ENCODE measurements at places on chromosomes 11 and 22.
A peak's percentile ranks its signal among the peaks of the same experiment; 100 is the strongest.

GRCh38 chr11:35344681-35345574 is 74.4 kb downstream of the SLC1A2 start:
- DNase-seq, result no peak

- peak; percentile 53 for DNase-seq
Observed at GRCh38 chr22:46641811-46642266, 21.7 kb downstream of the GRAMD4 start.

DNA sequence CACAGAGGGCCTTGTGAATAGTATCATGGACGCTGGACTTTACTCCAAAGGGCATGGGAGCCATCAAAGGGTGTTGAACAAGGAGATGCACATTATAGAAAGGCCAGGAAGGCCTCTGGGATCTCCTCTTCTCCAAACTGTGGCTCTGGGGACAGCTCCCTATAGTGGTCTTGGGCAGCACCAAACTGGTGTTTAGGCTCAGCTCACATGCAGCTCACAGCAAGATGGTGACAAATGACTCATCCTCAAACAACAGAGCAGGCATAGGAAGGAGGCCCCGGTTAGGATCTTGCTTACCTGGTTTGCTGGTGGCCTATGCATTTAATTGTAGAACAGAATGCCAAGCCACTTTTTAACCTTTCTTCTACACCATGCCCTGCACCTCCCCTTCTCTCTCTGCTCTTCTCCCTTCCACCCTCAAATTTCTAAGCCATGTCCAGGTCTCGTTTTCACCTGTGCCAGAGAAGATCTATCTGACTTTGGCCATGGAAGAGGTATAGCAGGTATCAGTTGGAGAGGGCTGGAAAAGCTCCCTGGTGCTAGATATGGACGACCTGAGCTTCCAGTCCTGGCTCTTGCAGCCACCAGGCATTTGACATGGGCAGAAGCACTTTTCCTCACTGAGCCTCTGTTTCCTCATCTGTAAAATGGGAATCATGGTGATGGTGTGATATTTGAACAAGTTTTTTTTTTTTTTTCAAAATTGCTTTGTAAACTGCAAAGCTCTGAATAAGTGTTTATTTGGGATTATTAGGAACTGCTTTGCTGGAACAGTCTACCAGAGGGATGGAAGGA is 14.4 kb upstream of the EHF start:
- no peak for DNase-seq

- DNase-seq, result no peak
Observed at GRCh38 chr11:91209306-91209705, 986.5 kb upstream of the CHORDC1 start.

DNA sequence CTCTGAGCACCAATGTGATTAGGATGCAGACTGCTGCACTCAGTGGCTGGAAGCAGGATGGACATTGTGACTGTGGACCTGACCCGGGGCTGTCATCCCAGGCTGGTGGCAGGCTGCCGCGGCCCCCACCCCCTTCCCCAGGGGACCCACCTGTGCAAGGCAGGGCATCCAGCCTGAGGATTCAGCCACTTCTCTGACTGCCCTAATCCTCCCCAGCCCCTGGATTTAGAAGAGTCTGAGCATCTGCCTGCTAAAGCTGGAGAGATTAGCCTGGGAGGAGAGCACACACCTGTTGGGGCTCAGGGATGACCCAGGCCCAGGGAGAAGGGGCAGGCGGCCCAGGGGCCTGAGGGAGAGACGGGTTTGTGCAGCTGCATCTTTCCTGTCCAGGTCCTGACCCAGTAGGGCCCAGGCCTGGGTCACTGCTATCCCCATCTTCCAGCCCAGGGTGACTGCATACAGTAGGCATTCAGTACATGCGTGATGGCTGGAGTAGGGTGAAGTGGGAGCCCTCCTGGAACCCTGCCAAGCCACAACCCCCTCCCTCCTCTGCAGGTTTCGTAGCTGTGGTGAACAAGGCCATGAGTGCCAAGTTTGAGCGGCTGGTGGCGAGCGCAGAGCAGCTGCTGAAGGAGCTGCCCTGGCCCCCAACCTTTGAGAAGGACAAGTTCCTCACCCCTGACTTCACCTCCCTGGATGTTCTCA is 12.1 kb downstream of the DPP3 start:
- DNase-seq, result no peak

DNA sequence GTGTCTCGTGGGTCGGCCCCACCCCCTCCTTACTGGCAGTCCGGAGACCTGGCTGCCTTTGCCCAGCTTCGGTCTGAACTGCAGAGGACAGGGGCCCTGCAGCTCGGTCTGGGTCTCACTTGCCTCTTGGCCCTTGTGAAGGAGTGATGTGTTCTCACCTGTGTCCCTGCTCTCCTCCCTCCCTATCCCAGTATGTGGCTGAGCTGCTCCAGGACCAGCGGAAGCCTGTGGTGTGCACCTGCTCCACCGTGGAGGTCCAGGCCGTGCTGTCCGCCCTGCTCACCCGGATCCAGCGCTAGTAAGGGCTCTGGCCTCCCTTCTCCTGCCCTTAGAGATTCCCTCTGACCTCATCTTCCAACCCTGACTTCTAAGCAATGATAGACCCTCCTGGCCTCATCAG is 35.7 kb upstream of the RAB1B start:
- no peak for DNase-seq

- DNase-seq, result peak; percentile 60
Observed at GRCh38 chr11:35116762-35117640, 22.0 kb upstream of the CD44 start.

- DNase-seq, result peak; percentile 5
Observed at GRCh38 chr11:31069447-31070205, 299.9 kb downstream of the DCDC1 start.

DNA sequence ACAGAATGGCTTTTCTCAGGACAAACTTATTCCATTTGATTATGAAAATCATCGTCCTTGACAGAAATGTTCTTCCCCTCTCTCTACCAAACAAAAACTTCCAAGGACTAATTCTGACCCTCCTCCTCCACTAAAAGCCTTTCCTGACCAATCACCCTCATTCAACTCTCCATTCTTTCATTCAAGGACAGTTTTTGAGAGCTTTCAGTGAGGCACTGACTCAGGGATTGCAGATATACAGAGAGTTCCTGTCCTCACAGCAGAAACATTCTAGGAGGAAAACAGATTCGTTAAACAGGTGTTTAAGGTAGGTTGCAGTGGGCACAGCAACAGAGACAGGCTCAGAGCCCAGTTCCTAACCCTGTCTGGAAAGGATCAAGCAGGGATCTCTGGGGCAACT is 41.5 kb downstream of the OR4D9 start:
- DNase-seq, result no peak

GRCh38 chr11:132674151-132674550 is 858.1 kb downstream of the OPCML start:
- DNase-seq, result no peak

GRCh38 chr11:73330569-73331093 is 22.6 kb downstream of the ARHGEF17 start:
- DNase-seq, result no peak

- no peak for DNase-seq
Observed at GRCh38 chr11:8268530-8269400, 5.1 kb upstream of the LMO1 start.

DNA sequence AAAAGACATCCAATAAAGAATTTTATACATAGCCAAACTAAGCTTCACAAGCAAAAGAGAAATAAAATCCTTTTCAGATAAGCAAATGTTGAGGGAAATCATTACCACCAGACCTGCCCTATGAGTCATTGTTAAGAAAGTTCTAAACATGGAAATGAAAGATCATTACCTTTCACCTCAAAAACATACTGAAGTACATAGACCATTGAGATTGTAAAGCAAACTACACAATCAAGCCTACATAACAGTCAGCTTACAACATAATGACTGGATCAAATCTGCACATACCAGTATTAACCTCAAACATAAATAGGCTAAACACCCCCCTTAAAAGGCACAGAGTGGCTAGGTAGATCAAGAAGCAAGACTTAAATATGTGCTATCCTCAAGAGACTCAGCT is 501.0 kb upstream of the LUZP2 start:
- no peak for DNase-seq

DNA sequence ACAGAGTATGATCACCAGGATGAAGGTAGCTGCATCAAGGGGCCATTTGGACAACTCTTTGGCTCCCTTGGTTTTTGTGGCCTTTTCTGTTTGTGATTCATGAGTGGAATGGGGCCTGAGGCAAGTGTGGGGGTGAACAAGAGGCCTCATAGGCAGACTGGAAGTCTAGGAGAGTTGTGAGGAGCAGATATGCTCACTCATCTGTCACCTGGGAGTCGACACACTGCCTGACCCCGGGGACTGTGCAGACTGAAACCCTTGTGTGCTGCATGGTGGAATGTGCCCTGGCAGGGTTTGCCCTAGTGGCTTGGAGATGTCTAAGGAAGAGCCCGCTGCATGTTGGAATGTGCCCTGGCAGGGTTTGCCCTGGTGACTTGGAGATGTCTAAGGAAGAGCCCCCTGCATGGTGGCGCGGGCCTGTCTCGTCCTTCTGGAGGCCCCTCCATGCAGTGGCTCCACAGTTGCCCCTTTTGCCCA is 60.0 kb downstream of the MED15 start:
- DNase-seq, result peak; percentile 78

- DNase-seq, result peak; percentile 10
Observed at GRCh38 chr11:26626346-26626745, 54.3 kb upstream of the MUC15 start.

- no peak for DNase-seq
Observed at GRCh38 chr22:40403651-40404050, 33.3 kb downstream of the SGSM3 start.

- no peak for DNase-seq
Observed at GRCh38 chr11:46267930-46268329, 9.5 kb upstream of the CREB3L1 start.

- peak; percentile 83 for DNase-seq
Observed at GRCh38 chr11:46247090-46247489, 30.4 kb upstream of the CREB3L1 start.

- no peak for DNase-seq
Observed at GRCh38 chr11:67057205-67057672, 592 bp downstream of the RHOD start.

DNA sequence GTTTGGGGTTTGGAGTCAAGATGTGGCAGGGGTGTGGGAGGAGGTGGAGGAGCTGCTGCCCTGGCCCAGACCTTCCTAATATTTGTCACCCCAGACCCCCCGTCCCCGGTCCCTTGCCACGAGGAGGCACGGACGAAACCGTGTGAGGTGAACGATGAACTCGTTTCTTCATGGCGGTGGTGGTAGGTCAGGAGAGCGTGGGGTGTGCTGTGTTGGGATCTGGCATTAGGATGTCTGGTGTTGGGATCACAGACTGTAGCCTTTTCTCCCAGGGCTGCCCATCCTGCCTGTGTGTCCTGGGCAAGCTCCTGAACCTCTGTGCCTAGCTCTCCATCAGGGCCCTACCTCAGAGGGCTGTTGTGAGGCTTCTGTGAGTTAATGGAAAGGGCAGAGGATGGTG is 8.4 kb downstream of the MAPK8IP2 start:
- DNase-seq, result no peak

DNA sequence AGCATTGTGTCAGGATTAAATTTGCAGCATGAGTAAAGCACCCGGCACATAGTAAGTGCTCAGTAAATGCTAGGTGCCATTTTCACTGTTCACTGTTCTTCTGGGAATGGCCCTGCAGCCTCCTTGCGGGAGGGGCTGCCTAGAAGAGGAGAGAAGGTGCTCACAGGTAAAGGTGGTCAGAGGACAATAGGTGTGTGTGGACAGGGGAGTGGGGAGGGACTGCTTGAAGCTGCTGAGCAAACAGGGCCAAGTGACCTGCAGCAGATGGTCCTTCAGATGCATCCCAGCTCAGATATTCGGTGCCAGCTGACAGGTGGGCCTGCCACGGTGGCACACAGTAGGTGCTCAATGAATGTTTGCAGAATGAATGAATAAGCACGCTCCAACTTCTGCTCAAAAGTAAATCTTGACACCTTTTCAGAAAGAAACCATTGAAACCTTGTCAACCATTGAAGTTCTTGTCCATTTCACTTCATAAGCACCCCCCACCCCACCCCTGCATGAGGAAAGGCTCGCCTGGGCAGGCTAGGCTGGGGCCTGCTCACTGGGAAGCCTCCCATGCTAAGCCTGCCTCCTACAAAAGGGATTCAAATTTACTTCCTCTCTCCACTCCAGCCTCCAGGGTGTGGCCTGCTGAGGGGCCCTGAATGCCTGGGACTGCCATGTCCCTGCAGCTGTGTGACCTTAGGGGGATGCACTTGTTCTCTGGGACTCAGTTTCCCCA is 1.6 kb downstream of the KIAA0930 start:
- no peak for DNase-seq

DNA sequence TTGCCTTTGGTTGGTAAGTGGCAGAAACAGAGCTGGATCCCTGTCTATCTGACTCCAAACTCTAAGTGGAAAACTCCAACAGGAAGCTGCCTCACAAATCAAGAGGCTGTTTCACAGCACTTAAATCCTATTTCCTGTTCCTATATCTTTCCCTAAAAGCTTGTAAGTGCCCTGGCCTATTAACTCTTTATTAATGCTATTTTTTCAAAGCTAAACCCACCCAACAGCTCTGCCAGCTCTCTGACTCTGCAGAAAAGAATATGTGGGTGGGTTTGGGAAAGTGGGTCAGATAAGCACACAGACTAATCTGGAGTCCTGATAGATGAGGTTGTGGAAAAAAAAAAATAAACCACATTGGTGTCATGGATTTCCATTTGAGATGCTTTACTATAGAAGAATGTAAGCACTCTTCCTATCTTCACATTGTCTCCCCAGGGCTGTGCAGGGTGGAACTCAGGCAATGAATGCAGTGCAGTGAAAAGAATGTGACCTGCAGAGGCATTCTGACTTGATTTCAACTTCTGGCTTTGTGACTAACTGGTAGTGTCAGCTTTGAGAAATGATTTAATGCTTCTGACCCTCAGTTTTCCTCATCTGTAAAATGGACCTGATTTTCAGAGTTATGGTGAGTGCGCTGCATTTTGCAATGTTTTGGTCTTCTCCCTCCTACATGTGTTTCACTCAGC is 125.6 kb downstream of the AASDHPPT start:
- DNase-seq, result no peak

GRCh38 chr22:29205594-29206371 is at the start of gene EMID1:
Gene EMID1 (plus strand): TSS chr22:29205896. CDS start chr22:29206039, 143 bp downstream.
- no peak for DNase-seq

DNA sequence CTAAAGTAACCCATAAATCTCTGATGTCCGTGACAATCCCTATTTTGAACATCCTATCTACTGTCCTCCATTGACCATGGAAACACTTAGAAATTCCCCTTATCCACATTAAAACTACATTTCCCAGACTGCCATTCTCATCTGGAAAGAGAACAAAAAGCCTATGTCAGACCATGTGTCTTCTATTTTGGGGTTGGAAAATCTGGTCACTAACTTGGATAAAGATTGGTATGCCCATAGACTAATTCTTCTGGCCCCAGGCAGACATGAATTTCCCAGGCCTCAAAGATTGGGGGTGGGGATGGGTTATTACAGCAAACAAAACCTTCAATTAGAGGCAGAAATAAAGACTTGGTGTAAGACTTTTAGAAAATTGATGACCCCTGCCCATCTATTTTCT is 30.9 kb upstream of the CREB3L1 start:
- peak; percentile 90 for DNase-seq

- no peak for DNase-seq
Observed at GRCh38 chr11:134131628-134132244, 62.9 kb downstream of the JAM3 start.

DNA sequence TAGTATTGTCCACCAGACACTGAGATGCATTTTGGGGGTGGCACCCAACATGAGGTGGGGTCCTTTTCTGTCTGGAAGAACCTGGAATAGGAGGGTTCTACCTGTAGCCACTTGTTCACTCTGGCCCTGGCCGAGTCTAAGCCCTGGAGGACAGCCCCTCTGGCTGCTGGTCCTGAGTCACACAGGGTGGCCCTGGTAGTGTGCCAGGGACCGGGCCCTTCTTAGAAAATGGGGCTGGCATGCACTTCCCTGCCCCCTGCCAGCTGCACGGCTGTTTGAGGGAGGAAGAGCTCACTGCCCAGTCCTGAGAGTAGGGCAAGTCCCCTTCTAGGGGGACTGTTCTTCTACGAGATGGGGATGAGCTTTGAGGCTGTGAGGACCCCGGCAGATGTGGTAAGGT is 2.2 kb downstream of the PLCB3 start:
- DNase-seq, result peak; percentile 12
